ENCODE measurements at places on chromosomes 3 and 15.

DNA sequence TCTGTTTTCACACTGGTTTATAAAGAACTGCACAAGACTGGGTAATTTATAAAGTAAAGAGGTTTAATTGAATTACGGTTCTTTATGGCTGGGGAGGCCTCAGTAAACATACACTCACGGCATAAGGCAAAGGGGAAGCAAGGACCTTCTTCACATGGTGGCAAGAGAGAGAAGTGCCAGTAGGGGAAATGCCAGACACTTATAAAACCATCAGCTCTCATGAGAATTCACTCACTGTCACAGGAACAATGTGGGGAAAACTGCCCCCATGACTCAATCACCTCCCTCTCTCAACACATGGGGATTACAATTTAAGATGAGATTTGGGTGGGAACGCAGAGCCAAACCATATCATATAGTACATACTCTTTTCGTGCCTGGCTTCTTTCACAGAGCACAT lies 42.4 kb downstream of the MAP2K1 start:
- DNase-seq = no peak

DNA sequence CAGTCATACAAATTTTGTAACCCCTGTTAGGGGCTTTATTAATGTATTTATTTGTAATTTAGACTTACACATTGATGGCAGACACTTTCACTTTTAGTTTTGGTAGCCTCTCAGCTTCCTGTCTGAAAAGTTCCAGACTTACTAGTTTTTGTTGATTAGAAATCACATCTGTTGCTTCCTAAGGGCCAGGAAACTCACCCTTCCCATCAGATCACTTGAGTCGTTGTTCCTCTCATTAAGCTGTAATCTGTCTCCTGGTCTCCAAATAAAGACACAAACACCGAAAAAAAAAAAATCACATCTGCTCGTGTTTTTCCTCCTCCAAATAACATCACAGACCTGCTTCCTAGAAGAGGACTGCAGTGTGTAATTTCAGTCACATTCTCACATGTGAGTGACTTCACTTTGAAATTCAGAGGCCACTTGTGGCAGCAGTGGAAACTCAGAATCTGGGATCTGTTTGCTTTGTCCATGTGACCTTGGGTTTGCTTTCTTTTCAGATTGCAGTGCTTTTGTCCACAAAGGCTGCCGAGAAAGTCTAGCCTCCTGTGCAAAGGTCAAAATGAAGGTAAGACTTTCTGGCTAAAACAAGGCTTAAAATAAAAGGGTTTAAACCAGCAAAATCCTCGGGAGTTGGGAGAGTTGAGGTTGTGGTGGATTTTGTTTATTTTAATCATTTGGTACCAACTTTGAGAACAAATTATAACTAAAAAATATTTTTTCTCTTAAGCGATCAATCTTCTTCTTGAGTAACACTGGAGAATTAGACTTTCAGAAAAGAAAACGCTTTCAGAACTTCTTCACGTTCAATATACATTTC lies 87.0 kb downstream of the KLHL25 start:
- no peak for DNase-seq

DNA sequence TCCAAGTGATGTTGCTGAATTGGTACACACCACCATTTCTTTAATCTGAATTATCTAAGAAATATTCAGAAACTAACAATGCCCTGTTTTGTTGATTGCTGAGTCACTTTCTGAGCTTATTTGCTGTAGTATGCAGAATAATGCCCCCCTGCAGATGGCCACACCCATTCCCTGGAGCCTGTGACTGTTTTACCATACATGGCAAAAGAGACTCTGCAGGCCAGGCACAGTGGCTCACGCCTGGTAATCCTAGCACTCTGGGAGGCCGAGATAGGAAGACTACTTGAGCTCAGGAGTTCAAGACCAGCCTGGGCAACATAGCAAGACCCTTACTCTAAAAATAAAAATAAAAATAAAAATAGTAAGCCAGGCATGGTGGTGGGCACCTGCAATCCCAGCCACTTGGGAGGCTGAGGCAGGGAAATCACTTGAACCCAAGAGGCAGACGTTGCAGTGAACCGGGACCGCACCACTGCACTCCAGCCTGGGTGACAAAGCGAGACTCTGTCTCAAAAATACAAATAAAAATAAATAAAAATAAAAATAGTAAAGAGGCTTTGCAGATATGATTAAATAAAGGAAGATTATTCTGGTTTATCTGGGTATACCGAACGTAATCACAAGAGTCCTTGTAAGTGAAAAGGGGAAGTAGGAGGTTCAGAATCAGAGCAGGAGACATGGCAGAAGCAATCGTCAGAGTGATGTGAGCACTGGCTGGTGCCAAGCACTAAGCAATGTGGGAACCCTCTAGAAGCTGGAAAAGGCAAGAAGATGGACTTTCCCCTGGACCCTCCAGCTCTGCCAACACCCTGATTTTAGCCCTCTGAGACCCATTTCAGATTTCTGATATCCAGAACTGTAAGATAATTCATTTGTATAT lies 19.0 kb downstream of the PCYT1A start:
- peak; percentile 70 for DNase-seq

GRCh38 chr3:186413615-186414415 lies 51.8 kb upstream of the DGKG start:
- no peak for DNase-seq

- DNase-seq = no peak
These were observed 316.8 kb upstream of the GBE1 start for GRCh38 chr3:82078246-82078645.

DNA sequence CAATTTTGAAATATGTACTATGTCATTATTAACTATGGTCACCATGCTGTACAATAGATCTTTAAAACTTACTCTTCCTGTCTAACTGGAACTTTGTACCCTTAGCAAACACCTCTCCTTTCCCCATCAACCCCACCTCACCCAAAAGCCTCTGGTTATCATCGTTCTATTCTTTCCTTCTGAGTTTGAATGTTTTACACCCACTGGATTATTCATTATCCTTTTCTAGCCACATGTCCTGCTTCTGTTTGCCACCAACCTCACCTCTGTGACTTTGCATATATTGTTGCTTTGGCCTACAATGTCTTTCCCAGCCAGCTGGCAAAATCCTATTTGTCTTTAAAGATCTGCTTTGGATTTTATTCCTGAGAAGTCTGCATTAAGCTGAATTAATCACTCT lies 102.6 kb upstream of the TSPAN3 start:
- DNase-seq = no peak

DNA sequence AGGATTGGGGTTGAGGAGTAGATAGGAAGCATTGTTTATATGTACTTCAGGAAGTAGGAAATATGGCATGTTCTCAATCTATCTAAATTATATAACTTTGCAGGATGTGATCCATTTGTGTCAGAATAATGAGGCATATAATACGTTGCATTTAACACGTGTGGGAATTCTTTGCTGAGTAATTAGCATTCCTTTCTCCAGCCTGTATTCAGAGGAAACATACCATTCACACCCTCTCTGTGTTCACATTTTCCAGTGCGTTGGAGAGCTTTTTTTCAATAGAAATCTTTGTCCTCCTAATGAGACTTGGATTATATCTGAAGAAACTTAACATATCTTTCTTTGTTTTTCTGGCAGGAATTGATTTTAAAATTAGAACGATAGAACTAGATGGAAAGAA lies 33.0 kb upstream of the APH1B start:
- no peak for DNase-seq

DNA sequence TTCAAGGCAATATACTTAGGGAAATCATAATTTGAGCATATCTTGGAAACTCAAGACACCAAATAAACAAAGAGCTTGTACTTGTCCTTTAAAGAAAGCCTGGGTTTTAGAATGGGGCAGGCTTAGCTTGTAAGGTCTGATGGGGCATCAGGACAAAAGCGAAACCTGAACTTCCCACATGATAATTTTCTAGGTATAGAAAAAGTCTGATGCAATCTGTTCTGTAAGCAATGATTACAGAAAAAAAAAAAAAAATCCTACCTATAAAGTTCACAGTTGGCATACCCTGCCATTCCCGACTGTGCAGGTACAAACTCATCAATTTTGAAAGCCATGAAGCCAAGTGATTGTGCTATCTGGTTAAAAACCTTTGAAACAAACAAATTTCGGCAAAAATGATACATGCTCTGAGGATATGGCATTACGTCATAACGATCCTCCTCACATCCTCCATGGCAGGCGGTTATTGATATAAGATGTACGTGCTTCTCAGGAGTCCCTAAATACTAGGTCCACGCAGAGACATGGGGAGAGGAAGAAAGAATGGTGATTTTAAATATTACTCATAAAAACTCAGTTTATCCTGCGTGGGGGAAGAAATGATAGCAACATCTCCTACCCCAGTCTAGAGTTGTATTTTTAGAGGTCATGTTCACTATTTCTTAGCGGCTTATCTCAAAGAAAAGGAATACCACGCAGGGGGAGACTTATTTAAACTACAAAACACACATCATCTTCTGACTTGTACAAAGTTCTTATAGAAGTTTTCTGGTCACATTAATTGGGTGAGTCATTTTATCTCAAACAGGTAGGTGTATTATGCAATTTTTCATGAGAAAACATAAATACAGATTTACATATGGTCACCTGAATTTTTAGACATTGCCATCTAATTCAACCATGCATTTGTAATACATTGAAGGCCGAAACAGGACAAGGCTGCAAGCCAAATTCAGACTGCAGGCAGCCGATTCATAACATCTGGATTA lies 27.0 kb downstream of the MB21D2 start:
- no peak for DNase-seq

GRCh38 chr3:155420881-155421486 lies 127.5 kb upstream of the STRIT1 start:
- no peak for DNase-seq

DNA sequence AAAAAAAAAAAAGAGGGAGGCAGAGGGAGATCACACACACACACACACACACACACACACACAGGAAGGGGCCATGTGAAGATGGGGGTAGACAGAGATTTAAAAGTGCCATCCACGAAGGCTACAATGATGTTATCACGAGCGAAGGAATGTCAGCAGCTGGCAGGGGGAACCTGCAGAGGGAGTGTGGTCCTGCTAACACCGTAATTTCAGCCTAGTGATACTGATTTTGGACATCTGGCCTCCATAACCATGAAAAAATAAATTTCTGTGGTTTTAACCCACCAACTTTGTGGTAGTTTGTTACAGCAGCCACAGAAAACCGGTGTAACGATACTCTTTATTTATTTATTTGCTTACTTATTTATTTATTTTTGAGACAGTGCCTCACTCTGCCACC lies 76.0 kb downstream of the TMCO5A start:
- DNase-seq = no peak

All from fibroblast of the conjunctiva (primary cell).